ENCODE measurements at places on chromosomes 7 and 10.

- DNase-seq, result no peak
These were observed 44.9 kb downstream of the PNLIPRP2 start for GRCh38 chr10:116665541-116666125.

DNA sequence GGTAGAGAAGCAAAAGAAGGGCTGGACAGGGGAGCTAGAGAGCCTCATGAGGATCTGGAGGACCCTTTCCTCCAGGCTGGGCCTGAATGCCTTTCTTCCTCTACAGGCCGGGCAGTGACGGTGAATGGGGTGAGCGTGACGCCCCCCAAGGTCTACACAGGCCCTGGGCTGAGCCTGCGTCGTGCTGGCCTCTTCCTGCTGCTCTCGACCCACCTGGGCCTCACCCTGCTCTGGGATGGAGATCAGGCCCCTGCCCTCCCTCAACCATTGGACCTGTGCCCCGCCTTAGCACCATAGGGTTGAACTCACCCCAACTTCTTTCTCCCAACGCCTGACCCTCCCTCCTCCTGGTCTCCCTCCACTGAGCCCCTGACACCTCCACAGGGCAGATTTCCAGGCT lies 12.6 kb upstream of the ZNF467 start:
- DNase-seq, result no peak

DNA sequence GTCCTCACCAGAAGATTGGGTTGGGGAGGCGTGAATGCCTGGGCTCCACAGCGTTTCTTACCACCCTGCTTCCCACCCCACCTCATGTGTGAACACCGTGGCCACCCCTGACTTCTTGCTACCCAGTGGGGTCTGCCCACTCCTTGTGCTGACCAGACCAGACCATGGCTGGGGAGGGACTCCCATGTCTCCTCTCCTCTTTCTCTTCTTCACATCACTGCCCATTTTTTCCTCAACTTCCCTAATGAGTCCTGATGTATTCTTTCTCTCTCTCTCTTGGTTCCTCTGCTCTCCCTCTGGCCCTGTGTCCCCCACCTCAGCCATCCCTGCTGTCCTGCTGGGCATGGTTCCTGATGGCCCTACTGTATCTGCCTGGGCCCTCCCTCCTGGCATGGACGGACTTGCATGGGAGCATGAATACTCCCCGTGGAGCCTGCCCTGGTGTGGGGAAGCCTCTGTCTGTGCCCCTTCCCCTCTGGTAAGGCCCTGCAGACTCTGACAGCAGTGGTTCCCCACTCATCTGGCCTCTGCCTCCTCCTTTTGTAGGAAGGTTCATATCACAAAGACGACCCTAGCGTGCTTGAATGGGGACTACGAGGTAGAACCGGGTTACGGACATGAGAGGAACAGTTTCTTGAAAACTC lies 85.5 kb downstream of the ADCY1 start:
- DNase-seq, result no peak

DNA sequence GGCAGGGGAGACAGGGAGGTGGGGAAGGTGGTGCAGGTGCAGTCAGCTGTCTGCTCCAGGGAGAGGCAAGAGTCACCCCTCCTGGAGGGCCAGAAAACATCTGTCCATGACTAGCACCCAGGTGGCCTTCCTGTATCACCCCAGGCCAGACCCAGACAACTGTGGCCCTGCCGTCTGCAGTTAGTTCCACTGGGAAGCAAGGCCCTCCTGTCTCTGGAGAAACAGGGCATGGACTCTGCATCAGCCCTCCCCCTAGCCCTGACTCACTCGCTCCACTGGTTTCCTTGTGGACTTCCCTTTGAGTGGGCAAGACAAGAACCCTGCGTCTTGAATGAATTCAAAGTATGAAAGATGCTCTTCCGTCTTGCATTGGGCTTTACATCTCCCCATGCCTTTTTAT lies 12.6 kb downstream of the TBATA start:
- no peak for DNase-seq

DNA sequence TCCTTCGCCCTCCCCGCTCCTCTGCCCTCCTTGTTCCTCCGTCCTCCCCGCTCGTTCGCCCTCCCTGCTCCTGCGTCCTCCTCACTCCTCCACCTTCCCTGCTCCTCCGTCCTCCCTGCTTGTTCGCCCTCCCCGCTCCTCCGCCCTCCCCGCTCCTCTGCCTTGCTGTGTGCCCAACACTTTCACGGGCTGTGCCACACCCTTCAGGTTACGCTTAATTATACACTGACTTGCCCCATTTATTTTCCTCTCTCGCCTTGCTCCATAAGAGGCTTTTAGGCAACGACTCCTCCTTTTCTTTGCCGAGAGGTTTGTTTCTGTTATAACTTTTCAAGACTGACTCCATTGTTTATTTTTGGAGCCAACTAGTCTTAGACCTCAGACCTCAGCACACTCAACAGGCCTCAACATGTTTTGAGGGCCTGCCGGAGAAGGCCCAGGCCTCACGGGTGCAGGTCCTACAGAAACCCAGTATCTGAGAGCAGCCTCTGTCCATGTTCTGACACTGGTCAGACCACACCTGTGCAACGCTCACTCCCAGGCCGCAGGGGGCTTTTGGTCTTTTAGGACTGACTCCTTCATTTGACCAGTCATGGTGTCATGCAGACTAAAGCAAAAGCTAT lies 18.2 kb upstream of the PRKAG2 start:
- DNase-seq, result no peak

DNA sequence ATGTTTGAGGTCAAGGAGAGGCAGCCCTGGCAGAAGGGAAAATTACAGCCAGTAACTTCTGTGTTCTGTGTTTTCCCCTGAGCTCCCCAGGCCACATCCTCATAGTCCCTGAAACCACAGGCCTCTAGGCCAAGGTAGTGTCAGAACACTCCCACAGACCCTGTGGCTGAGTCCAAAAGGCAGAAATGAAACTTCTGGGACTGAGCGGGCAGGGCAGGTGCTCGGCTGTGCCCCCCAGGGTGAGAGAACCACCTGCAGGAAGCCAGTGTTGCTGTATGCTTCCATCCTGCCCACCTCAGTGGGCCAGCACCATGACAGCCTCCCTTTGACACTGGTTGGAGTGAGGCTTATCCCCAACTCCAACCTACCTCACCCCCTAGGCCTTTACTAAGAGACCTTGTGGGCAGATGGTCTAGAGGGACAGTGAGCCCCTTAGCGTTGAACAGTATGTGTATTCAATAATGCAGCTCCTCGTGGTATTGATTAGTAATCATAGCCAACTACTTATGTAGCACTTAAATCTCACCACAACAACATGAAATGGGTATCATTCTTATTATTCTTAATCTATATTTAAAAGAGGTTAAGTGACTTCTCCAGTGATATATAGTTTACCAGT lies 30.3 kb downstream of the PIK3CG start:
- DNase-seq, result no peak

DNA sequence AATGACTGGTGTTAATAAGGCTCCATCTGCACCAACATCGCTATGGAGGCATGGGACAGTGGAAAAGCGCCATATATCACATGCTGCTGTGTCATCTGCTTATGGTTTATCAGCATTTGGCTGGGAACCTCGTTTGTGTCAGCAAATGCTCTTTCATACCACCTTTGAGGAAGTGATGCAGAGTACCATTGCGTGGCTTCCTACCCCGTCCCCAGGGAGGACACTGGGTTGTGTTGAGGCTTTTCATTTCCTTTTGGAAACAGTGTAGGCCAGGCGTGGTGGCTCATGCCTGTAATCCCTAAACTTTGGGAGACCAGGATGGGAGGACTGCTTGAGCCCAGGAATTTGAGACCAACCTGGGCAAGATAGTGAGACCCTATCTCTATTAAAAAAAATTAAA lies 6.8 kb downstream of the TACR2 start:
- DNase-seq, result no peak

GRCh38 chr10:34114914-34115313 lies 700.2 kb downstream of the PARD3 start:
- no peak for DNase-seq

Measured in activated T-cell treated with anti-CD3 and anti-CD28 coated beads for 4 hours (primary cell).